ENCODE measurements at places on chromosomes 5 and 9.
A peak's percentile ranks its signal among the peaks of the same experiment; 100 is the strongest.

- no peak for DNase-seq
Observed at GRCh38 chr9:34594177-34594576, 4.7 kb upstream of the CNTFR start.

GRCh38 chr5:14777932-14778791, 93.4 kb downstream of the ANKH start:
- no peak for DNase-seq

DNA sequence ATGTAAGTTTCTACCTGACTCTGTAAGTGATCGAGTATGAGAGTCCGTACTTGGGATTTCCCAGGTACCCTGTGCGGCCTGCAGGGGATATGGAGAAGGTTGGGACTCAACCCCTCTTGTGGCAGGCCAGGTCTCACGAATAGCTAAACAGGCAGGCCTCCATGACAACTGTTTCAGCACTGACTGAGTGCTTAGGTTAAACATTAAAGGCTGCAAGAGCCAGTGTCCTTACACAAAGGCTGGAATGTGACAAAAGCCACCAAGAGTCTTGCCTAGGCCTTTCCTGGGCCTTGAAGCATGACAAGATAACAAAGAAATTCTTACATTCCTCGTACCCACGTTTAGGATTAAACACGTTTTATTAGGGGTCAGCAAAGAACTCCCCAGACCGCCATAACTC, 58.6 kb downstream of the THBS4 start:
- peak; percentile 81 for DNase-seq

- DNase-seq = peak; percentile 30
Observed at GRCh38 chr9:133420392-133420827, 1.8 kb upstream of the ADAMTS13 start.

GRCh38 chr5:43967165-43967564, 364.2 kb downstream of the NNT start:
- DNase-seq = no peak

DNA sequence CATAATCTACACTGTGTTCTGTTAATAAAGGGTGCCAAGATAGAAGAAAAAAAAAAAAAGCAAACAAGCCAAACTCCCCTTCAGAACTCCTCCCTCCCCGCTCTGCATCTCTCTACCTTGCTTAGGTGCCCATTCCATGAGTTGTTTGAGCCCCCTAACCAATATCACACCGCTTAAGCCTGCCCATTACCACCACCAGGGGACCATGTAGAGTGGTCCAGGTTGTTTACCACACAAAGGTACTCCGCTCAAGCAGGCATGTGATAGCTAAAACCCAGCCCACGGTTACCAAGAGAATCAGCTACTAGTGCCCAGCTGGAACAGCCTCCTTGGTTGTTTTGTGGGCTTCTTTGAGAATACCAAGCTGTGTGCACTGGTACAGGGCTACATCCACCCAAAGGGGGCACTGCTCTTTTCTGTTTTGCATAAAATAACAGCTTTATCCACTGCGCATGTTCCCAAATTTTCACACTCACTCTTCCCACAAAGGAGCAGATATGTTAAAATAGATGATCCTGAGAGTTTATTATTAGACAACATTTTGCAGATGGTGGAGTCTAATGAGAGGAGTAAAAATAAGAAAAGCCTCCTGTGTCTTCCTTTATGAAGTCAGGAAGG, 304.1 kb downstream of the DEPDC1B start:
- peak; percentile 3 for DNase-seq

GRCh38 chr9:94905606-94906005, 179.1 kb downstream of the AOPEP start:
- DNase-seq = no peak

DNA sequence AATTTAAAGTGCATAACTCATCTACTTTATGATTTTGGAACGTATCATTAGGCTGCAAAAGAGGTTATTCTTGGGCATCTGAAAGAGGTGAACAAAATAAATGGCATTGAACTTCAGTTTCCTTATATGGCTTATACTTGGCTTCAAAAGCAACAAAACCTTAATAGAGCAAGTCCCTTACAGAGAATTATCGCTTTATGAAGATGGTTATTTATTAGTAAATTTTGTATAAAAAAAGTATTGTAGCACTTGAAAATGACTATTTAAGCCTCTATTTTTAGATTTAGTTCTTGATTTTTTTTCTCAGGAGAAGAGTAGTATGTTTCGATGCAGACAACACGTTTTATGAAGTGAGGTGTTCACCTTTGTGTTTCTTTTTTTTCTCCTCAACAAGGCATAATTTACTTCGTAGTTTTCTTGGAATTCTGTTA, 2.0 kb downstream of the ERBIN start:
- no peak for DNase-seq

GRCh38 chr5:103472265-103472664, 90.3 kb downstream of the NUDT12 start:
- DNase-seq = no peak

DNA sequence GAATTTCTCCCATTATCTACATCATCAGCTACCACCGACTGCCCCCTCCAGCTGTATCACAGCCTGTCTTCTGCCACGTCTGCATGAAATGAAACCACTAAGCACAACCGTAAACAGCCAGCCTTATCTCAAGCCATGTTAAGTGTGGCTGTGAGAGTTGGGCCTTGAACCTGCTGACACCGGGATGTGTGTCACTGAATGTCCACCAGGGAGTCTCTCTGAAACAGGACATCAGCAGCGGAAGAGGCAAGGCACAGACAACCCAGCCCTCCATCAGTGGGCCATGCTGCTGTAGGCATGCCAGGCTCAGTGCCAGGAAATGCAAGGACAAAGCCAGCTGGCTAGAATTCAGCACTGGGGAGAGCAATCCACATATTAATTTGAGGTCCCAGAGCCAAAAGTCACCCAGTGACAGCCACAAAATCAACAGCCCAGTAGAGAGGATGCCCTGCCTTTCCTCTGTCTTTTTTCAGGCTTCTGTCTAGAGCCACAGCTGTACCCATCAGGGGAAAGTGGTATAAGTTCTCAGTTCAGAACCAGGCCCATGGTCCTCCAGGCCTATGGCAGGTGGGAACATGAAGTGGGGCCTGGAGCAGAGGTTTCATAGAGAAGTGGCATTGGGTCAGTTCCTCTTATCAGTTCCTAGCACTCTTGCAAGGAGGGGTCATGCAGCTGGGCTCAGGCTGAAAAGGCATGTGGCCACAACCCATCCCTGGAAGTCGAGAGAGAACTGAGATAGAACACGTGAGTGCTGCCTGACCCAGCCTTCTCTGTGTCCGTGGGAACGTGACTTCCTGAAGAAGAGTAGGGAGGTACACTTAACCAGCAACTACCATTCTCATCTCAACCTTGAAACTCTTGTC, 199.4 kb downstream of the ESM1 start:
- DNase-seq = no peak

DNA sequence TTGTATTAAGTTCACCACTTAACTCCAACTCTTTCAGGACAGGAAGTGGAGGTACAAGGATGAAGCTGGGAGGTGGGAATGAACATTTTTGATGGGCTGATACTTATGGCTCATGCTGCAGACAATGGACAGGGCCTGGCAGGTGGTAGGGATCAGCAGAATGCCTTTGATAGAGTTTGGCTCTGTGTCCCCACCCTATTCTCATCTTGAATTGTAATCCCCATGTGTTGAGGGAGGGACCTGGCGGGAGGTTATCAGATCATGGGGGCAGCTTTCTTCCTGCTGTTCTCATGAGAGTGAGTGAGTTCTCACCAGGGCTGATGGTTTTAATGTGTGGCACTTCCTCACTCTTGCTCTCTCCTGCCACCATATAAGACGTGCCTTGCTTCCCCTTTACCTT, 87.3 kb upstream of the PRLR start:
- DNase-seq = no peak

GRCh38 chr5:138978080-138978479, 102.9 kb upstream of the LRRTM2 start:
- no peak for DNase-seq

GRCh38 chr9:83155733-83156132, 92.8 kb upstream of the RASEF start:
- no peak for DNase-seq

DNA sequence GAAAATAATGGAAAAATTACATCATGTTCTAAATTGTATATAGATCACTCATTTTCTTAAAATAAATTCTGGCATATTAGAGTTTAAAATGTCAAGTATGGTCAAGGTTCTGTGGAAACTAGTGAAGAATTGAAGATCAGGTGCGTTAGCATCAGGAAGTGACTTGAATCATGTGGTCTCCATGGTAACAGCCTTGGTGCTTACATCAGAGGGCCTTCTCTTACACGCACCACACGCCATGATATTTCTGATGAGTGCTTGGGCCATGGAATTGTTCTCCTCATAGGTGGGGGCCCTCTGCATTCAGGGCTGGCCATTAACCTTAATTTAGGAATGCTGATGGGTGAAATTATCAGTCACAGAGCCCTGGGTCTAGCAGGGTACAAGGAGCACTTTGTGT, 288.1 kb upstream of the EFNA5 start:
- no peak for DNase-seq

GRCh38 chr9:20144197-20144596, 355.4 kb upstream of the SLC24A2 start:
- no peak for DNase-seq

GRCh38 chr5:112483704-112484103, 64.6 kb upstream of the EPB41L4A start:
- DNase-seq = no peak

GRCh38 chr5:8590959-8591358, 722.0 kb downstream of the MTRR start:
- DNase-seq = no peak

GRCh38 chr9:114941376-114941775, 11.0 kb upstream of the TNFSF8 start:
- DNase-seq = no peak

DNA sequence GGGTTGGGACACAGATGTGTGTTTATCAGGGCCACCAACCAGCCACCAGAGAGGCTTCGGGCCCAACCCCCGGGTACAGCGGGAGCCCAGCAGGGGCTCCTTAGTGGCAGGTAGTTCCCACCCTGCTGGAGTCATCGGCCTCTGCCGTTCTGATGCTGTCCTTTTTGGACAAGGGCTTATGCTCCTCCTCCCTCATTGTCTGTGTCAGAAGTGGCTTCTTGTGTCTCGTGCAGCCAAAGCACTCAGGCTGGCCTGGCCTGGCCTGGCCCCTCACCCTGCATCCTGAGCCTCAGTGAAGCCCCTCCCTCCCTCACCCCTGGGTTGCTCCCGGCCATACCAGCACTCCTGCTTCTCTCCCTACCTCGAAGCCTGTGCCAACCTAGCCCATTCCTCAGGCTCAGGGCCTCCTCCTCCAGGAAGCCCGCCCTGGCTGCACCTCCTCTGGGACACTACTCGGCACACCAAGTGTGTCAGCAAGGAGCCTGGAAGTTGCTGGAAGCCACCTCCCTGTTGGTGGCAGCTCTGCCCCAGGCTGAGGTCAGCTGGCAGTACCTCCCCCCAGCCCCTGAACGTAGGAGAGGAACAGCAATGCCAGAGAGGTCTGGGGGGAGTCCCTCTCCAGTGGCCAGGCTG, 4.1 kb upstream of the UBAC1 start:
- DNase-seq = no peak

DNA sequence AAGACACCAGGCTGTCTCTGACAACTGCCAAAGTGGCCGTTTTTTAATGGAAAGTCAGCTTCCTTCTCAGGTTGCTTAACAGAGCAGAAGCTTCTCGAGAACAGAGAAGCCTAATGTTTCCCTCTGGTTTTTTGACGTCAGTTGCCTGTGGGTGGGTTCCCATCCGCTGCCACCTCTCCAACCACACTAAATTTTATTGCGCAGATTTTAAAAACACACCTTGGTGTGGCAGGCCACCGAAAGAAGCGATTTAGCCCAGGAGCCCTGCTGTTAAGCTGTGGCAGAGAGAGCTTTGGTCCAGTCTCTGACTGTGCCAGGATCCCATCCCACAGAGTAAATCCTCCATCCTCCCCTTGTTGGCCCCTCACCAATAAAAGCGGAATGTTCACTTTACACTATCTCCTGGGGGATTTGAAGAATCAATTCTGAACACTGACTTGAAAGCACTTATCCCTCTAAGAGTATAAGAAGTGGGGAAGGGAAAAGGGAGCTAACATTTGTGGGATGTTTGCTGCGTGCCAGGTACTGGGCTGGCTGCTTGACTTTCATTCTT, 181.6 kb downstream of the AOPEP start:
- no peak for DNase-seq

DNA sequence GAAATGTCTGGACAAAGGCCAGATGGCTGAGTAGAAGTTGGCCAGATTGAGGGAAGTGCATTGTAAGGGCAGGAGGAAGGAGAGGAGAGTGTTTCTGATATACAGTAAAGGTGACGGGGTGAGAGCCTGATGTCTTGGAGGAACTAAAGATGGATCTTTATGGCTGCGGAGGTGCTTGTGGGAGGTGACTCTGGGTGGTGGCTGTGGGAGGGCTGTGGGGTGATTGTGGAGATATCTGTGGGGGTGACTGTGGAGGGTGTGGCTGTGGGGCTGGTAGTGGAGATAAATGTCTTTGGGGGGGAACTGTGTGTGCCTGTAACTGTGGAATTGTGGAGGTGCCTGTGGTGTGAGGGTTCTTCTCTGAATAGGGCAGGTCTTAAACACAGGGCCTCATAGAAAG, 121.4 kb downstream of the CMYA5 start:
- DNase-seq = no peak

DNA sequence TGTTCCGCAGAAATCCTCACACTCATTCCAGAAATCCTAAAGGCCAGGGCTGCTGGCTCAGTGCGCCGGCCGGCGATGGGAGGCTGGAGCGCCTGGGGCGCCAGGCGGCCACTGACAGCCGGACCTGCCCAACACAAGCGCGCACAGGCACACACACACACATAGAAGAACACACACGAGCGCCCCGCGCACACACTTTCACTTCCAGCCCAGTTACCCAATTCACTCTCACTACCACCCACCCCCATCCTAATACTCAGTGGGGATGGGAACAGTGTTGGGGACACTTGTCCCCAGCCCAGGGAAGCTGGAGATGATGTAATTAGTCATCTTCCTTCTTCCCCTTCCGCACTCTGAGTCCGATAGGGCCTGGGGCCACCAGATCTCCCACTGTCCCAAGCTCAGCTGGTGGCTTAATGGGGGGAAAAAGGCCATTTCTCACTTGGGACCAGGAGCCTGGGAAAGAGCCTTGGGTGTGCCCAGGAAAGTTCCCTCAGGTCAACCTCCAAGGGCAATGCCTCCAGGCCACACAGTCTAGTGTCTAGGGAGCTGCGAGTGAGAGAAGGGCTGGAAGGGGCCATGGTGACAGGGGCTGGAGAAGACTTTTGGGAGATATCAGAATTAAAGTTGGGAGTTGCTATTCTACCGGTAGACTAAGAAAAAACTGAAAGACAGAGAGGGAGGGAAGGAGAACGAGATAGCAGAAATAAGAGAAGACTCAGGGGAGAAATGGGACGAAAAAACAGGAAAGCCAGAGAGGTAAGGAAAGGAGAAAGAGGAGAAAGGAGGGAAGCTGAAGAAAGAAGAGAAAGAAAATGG, 1.7 kb downstream of the EBF1 start:
- peak; percentile 84 for DNase-seq
